T-cell (primary cell): ENCODE measurements at places on chromosomes 1 and 21. TPM values are rescaled to one million over a fixed set of nuclear protein-coding genes. Genes with fewer than 3 reads are reported as not detected.

MEX3A gene
- 0.20 TPM for total RNA-seq

- DNase-seq: no peak
These were observed 208.9 kb upstream of the C1orf174 start for GRCh38 chr1:4108758-4109627.

C2CD4D gene
- 1.1 TPM for total RNA-seq

- DNase-seq: no peak
These were observed 1.9 kb downstream of the TMEM53 start for GRCh38 chr1:44672254-44672955.

DNA sequence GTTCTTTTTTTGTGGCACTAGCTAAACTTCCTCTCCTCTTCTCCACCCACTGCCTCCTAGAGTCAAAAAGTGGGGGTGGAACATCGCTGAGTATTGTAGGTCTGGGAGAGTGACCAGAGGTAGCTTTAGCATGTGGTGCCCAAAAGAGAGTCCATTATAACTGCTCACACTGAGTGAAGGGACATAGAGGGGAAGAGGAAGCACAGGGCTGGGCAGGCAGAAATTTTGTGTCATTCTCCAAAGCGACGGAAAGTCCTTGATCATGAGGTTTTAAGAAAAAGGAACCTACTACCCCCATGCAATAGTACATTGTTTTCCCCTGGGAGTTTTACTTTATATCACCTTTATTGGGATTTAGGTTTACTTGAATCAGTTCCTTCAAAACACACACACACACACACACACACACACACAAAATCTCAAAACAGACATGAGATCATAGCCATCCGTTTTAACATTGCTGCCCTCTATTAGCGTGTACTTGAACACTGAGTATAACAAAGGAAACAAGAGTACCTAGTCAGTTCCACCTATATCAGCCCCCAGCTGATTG is 4.1 kb downstream of the CD84 start:
- DNase-seq: no peak

ATP1A4 gene
- total RNA-seq: not detected

GRCh38 chr1:58096714-58097113 is 449.8 kb downstream of the OMA1 start:
- no peak for DNase-seq

GRCh38 chr1:202888221-202888530 is 773 bp downstream of the RABIF start:
- no peak for DNase-seq

DNA sequence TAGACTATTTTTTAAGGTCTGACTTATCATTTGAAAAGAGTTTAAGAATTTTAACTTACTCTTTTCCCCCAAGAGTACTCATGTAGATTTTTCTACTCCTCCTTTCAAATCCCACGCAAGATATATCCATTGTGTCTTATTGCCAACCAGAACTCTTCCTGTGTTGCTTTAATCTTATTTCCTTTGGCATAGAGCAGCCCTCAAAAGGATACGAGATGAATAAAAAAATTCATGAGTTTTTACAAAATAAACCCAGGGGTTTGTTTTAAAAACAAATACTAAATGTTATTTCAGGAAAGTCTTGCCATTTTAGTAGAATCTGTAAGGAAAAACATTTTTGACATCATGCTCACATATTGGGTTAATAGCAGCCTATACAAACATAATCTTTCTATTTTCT is 543.2 kb upstream of the CXADR start:
- no peak for DNase-seq

GRCh38 chr1:48829446-48829845 is 52.8 kb upstream of the BEND5 start:
- DNase-seq: no peak

GRCh38 chr21:30238168-30238567 is 22.3 kb upstream of the CLDN8 start:
- no peak for DNase-seq

DNA sequence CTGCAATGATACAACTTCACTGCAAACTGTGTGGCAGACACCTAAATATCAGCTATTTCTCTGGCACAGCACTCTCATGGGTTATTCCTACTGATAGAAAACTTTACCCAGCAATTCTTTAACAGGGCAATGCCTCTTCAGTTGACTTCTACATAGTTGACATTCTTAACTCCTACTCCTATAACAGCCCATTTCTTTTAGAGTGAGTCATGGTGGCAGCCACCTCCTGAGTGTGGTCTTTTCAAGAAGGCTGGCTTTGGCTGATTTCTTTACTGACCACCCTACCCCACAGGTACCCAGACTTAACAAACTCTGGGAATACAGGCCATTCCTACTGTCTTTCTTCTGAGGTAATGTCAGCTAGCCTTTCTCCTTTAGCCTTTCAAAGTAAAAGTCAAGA is 805.8 kb upstream of the ADGRL2 start:
- no peak for DNase-seq

GRCh38 chr1:201791051-201791778 is 37.7 kb upstream of the IPO9 start:
- DNase-seq: no peak

CD1D gene
- total RNA-seq: 0.20 TPM

LMX1A gene
- not detected for total RNA-seq

RNF186 gene
- not detected for total RNA-seq

DNA sequence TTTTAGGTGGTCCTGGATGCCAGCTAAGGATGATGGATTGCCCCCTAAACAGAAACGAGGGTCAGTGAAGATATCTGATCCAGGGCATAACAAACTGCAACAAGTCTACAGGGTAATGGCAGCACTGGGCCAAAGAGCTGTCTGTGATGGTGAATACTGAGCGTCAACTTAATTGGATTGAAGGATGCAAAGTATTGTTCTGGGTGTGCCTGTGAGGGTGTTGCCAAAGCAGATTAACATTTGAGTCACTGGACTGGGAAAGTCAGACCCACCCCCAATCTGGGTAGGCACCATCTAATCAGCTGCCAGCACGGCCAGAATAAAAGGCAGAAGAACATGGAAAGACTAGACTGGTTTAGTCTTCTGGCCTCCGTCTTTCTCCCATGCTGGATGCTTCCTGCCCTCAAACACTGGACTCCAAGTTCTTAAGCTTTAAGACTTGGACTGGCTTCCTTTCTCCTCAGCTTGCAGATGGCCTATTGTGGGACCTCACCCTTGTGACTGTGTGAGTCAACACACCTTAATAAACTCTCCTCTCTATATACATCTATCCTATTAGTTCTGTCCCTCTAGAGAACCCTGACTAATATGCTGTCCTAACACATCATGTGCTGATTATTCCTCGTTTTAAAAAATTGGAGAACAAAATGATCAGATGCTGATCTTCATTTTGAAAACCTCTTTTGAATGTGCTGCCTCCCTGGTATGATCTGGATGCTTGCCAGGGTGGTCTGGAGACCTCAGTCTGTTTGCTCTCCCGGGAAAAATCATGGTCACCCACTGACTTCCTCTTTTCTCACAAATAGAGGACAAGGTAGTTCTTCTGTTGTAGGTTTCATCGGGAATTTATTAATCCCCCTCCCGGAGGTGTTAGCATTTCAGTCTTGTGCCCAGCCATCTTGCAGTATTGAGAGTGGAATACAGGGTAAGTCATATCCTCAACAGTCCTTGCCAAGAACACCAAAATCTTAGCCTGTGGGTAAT is 234.7 kb downstream of the SETD4 start:
- DNase-seq: no peak

DNA sequence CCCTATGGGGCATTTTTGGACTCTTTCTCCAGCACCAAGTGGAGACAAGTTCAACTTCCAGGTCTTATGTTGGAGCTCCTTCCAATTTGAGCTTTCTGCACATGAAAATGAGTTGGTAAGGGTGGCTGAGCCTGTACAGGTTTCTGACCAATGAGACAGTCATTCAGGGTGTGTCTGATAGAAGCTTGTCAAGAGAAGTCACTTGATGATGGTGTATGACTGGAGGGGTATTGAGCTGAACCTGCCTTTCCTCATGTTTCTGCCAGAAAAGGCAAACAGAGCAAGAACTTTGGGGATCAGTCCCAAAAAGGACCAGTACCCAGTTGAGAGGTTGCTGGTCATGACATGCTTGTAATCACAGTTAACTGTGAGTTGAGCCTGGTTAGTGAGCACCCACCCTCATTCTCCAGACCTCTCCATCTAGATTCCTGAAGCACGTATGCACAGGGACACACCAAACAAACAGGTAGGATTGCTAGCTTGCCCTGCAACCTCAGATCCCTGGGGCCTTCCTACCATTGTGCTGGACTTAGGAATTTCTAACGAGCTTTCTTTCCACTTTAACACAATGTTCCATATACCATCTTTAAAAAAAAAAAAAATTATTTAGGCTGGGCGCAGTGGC is 26.6 kb downstream of the FAM89A start:
- no peak for DNase-seq

GRCh38 chr1:104765085-104765484 is 1015.4 kb downstream of the AMY1C start:
- no peak for DNase-seq

GRCh38 chr21:42254651-42255601 is 36.0 kb downstream of the ABCG1 start:
- no peak for DNase-seq

KRTAP10-6 gene
- total RNA-seq: not detected

DNA sequence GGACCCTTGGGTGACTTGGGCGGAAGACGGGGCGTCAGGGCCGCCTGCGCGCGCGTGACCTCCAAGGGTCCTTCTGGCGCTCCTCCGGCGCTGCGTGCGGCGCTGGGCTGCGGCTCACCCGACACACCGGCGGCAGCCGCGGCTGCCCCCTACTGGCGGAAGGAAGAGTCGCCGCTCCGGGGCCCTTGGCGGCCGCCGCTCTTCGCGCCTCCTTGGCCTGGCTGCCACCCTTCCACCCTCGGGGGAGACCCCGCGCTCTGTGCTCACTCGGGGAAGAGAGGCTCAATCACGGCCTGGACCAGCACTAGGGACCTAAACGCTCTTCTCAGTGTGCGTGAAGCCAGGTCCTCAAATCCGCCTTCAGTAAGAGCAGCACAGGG is 89.7 kb downstream of the DMRTA2 start:
- peak; percentile 32 for DNase-seq

DNA sequence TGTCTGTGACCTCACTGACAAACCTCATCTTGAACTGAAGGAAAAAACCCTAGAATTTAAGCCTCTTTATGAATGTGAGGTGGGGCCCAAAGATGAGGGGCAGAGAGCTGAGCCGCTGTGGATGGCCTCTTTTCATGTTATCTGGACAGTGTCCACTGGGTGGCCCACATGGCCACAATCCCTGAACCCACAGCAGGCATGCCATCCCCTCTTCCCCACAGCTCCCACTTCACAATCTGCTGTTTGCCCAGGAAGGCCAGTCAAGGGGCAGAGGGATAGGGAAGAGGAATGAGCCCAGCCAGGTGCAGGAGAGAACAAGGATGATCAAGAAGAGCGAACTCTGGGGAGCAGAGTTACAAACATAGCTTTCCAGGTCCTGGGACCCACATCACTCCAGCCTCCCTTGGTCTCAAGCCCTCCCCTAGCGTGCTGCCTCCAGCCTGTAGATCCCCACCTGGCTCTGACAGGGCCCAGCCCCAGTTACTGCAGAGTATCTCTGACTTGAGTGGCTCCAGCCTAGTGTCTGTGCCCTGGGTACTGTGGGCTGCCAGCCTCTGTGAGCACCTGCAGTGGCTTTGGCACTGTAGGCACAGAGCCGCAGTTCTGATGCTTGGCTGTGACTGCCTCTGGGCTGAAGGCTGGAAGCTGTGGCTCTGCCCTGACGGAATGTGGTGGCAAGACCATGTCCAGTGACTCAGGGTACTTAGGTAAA is 1.9 kb upstream of the SLFNL1 start:
- no peak for DNase-seq

DNA sequence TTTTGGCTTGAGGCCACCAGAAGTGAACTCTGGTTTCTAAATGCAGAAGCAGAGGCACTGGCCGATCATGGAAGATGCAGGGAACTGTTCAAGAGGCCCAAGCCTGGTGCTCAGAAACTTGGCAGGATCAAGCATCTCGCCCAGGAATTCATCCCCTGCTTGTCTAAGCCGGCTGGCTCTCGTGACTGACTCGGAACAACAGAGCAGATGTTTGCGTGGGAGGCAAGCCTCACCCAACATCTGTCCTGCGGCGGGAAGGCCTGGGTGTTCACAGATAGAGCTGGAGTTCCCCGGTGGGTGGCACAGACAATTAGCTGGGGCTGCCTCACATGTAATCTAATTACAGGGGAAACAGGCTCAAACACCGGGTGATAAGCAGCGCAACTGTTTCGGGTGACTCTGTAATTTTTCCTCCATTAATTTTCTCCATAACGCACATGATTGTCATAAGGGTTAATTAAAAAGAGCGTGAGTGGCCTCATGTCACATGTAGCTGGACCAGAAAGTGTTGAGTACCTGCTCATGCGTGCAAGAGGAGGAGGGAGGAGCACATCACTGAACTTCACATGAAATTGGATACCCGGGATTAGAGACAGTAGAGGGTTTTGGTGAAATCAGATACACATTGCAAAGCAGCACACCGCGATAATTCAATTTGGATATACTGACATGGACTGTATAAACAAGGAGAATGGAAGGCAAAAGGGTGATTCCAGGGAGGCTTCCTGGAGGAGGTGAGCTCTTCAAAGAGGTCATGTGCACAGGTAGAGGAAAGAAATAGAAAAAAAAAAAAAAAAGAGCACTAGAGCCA is 180.0 kb downstream of the ETS2 start:
- no peak for DNase-seq

DNA sequence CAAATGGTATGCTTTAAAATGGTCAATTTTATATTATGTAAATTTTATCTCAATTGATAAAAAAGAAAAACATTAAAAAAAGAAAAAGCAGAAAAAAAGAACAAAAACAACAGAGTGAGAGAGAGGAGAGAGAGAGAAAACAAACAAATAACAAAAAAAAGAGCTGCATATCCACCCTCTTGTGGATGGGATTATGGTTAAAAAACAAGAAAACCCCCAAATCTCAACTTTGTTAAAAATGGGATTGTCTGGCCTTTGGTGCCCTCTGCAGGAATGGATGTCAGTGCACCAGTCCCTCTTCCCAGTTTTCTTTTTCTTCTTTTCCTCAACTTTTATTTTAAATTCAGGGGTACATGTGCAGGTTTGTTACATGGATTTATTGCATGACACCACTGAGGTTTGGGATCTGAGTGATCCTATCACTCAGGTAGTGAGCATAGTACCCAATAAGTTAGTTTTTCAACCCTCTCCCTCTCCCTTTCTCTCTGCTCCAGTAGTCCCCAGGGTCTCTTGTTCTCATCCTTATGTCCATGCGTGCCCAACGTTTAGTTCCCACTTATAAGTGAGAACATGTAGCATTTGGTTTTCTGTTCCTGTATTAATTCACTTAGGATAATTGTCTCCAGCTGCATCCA is 28.1 kb downstream of the RNF187 start:
- DNase-seq: peak; percentile 5

GRCh38 chr1:111199881-111200801 is at the start of gene DENND2D:
Gene DENND2D, minus strand, starts transcription at chr1:111200646. Its CDS starts 187 bp downstream, at chr1:111200459.
- peak; percentile 47 for DNase-seq

DNA sequence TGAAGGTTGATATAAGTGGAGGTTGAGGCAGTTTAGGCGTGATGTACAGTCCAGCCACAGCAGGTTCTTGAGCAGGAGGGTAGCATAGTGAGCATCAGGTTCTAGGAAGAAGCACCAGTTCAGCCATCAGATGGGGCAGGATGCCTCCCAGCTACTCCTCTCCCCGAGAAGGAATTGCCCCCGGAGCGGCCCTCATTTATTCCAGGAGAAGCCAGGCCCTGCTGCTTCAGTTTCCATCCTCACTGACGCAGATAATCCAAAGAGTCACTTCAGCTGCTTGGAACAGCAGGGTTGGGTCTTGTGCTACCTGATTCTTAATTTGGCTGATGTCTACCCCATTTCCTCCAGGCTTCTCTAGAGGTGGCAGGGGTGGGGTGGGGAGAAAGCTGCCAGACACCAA is 54.7 kb downstream of the LACTBL1 start:
- DNase-seq: no peak
